ENCODE measurements at places on chromosomes 7 and 10.

- DNase-seq, result no peak
These were observed 300.7 kb downstream of the MTERF1 start for GRCh38 chr7:91579837-91580236.

DNA sequence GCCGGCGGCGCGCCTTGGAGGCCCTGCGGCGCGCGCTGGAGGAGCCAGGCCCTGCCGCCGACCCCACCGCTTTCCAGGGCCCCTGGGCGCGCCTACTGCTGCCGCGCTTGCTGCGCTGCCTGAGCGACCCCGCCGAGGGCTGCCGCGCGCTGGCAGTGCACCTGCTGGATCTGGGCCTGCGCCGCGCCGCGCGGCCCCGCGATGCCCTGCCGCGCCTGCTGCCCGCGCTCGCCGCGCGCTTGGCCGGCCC is 280 bp downstream of the DNAAF5 start:
- no peak for DNase-seq

- peak; percentile 84 for DNase-seq
These were observed 3.0 kb upstream of the CALHM3 start for GRCh38 chr10:103481974-103482531.

- no peak for DNase-seq
These were observed 80.8 kb downstream of the RBM20 start for GRCh38 chr10:110724937-110725336.

DNA sequence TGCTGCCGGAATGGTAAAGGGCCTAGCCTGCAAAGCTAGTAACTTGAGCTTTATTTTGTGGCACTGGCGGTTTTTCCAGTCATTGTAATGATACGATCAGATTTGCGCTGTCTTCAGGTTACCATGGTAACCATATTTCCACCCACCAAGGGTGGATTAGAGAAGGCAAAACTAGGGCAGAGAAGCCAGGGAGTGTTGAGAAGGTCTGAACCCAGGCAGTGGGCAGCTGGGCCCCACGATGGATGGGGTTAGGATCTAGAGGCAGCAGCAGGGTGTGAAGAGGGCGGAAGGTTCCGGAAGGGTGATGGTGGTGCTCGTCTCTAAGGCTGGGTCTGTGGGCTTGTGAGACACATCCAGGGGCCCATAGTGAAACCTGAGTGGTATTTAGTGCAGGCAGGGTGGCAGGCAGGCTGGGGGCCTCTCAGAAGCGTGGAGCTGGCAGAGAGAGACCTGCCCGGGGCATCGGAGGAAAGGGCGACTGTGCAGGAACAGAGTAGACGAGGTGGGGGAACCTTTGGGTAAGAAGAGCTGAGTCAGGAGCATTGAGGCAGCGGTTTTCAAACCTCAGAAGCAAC is 87.9 kb upstream of the GTF2I start:
- peak; percentile 29 for DNase-seq

- peak; percentile 45 for DNase-seq
These were observed 89.6 kb downstream of the AUTS2 start for GRCh38 chr7:69687739-69688433.

DNA sequence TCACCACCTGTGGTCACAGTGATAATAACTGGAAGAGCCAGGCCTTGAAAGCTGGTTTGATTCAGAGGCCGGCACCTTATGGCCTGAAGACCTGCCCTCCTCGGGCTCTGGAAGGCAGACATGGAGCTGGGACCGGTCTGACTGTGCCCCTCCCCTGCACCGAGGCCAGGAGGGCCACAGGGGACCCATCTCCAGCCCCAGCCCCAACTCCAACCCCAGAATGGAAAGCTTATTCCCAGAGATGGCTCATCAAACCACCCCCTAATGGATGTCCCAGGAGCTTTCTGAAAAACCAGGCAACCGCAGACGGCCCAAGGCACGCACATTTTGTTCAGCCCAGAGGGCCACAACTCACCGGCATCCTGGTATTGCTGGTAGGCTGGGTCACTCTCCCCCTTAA is 16.8 kb downstream of the PDIA4 start:
- DNase-seq, result no peak
